ENCODE measurements at places on chromosomes 5 and 9.

- no peak for DNase-seq
These were observed 13.6 kb downstream of the UBE2D2 start for GRCh38 chr5:139574641-139575312.

DNA sequence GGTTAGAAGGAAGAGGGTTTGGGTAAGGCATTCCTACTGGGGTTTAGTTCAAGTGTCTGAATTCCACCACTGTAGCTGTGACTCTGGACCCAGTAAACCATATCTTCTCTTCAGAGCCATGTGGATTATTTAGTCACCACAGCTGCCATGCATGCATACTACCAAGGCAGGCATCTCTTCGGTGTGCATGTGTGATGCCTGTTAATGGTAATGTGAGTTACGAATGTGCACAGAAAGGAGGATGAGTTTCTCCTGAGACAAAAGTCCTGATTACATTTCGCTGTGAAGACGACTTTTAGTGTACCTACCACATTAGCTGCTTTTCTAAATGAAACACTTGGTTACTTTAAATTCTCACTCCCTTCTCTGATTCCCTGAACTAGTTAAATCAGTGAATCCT is 9.3 kb downstream of the PBX3 start:
- no peak for DNase-seq

GRCh38 chr5:14415698-14416074 is 165.9 kb upstream of the OTULINL start:
- DNase-seq = no peak

GRCh38 chr9:87831159-87831558 is 51.5 kb upstream of the SPATA31E1 start:
- no peak for DNase-seq

GRCh38 chr5:139474890-139475791 is 4.3 kb downstream of the SMIM33 start:
- peak; percentile 76 for DNase-seq

- DNase-seq = no peak
These were observed 443.2 kb downstream of the HCN1 start for GRCh38 chr5:45252978-45253377.

DNA sequence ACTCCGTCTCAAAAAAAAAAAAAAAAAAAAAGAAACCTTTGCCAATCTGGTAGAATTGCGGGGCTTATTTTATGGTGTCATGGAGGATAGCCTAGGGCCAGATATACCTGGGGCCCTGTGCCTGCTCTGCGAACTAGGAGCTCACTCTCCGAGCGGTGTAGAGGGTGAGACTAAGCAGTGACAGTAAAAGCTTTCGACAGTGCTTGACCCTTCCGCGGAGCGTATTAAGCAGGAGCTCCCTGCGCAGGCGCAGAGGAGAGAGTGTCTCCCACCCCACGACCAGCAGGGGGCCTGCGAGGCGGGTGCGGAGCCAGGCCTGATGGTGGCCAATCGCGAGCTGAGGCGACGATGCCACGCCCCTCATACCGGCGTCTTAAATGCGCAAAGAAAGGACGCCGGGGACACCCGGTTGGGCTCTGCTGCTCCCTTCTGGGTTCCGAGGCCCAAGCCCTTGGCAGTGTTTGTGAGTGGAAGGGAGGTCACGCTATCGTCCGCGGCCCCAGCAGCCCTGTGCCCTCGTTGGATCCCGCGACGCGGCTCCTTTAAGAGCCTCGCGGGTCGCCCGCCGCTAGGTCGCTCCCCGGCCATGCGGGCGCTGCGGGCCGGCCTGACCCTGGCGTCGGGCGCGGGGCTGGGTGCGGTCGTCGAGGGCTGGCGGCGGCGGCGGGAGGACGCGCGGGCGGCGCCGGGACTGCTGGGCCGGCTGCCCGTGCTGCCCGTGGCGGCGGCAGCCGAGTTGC is at the start of gene ENDOG:
ENDOG (plus strand) TSS at position 402 of the 740 bp plus-strand sequence; CDS start at position 587, 185 bp downstream.
- DNase-seq = peak; percentile 62

DNA sequence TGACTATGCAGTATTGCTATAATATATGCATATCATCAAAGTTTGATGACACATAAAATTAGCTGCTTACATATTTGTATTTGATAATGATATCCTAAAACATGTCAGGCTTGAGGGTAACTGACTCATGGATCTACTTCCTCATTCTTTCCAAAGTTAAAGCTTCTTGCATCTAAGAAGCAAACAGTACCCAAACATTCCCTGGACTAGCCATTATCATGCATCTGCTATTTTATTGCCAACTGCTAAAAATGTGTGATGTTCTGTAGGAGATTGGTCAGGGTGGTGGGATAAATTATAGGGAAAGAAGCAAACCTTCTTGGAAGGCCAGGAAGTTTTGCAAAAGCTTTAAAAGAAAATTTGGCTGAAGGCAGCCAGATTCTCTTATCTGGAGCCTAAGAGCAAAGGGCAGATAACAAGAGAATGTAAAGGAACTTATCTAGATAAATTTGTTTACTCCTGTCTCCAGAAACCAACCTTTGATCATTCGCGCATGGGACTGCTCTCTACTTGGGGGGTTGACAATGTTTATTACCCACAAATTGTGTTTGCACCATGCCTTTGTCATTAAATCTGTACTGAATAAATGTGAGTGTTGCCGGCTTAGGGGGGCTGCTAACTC is 604.1 kb upstream of the TLE4 start:
- no peak for DNase-seq

- no peak for DNase-seq
These were observed 38.0 kb upstream of the ITGA1 start for GRCh38 chr5:52749666-52750065.

DNA sequence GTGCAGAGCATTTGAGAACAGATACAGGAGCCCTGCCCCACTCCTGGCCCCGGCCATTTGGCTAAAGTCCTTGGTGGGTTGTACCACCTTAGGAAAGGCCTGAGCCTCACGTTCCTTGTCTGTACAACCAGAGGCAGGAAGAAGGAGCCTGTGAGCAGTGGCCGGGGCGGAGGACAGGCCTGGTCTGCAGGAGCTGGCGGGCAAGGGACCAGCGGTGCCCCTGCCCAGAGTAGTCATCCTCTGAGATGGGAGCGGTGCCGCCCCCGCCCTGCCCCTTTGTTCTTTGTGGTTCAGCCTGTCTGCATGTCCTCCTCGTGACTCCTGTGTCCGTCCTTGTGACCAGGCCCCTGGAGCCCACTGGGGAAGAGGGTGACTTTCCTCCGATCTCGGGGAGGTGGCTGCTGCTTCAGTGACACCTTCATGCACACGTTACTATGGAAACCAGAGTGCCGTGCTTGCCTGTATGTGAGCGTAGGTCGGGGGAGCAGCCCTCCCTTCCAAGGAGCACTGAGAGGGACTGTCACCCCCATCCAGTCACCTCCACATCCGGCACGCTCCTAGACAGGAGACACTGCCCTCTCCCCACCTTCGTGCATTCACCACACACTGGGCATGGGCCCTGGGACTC is 42.9 kb downstream of the UNC5A start:
- no peak for DNase-seq

- no peak for DNase-seq
These were observed 87.7 kb downstream of the OSTF1 start for GRCh38 chr9:75176037-75176436.

DNA sequence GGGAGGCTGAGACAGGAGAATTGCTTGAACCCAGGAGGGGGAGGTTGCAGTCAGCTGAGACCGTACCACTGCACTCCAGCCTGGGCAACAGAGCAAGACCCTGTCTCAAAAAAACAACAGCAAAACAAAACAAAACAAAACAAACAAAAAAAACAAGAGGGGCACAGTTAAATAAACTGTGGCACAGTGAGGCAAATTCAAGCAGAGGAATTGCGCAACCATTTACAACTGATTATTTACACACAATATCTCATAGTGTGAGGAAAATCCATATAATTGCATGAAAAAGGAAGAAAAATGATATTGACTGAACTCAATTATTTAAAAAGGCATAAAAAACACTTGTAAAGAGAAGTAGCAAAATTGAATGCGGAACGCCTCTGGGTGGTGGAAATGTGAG is 161.5 kb downstream of the CRB2 start:
- DNase-seq = no peak

GRCh38 chr9:94693485-94694204 is 32.9 kb upstream of the AOPEP start:
- DNase-seq = no peak

DNA sequence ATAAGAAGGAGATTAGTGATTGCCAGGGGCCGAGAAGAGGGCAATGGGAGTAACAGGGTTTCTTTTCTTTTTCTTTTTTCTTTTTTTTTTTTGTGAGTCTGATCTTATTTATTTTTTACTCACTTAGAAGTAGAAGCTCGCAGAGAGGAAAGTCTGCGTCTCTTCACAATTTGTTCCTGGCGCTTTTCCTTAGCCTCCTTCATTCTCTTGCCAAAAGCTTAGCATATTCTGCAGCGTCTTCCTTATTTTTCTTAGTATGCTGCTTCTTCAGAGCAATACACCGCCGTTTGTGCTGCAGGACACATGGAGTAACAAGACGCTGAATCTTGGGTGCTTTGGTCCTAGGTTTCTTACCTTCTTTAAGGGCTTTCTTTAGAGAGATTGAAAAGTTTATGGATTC is 30.3 kb upstream of the DENND4C start:
- no peak for DNase-seq

- no peak for DNase-seq
These were observed 91.0 kb upstream of the GNAQ start for GRCh38 chr9:78122631-78123030.

DNA sequence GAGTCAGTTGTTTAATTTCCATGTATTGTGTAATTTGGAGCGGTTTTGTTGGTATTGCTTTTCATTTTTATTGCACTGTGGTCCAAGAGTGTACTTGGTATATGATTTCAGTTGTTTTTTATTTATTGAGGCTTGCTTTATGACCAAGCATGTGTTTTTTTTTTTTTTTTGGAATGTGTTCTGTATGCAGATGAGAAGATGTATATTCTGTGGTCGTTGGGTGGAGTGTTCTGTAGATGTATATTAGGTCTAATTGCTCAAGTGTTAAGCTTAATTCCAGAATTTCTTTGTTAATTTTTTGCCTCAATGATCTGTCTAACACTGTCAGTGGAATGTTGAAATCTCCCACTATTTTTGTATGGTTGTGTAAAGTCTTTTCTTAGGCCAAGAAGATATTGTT is 23.4 kb downstream of the ADGRV1 start:
- no peak for DNase-seq

- no peak for DNase-seq
These were observed 28.6 kb upstream of the IL7R start for GRCh38 chr5:35828082-35828598.

- no peak for DNase-seq
These were observed 15.1 kb downstream of the SNCAIP start for GRCh38 chr5:122327110-122327509.

DNA sequence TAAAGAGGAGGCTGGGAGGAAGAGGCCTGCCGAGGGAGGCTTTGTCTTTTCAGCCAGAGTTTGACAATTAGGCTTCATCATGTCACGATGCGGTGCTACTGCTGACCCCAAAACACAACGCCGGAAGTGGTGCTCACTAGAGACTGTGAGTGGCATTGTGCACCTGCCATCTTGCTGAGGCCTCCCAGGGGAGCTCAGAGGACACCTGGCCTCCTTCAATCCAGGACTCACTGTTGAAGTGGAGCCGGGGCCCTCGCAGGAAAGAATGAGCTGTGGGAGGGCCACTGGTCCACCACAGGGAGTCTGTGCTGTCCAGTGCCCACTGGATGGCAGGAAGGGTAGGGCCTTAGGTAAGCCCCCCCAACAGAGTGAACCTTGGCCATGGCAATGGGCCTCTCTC is 12.7 kb upstream of the SLC25A48 start:
- DNase-seq = no peak

DNA sequence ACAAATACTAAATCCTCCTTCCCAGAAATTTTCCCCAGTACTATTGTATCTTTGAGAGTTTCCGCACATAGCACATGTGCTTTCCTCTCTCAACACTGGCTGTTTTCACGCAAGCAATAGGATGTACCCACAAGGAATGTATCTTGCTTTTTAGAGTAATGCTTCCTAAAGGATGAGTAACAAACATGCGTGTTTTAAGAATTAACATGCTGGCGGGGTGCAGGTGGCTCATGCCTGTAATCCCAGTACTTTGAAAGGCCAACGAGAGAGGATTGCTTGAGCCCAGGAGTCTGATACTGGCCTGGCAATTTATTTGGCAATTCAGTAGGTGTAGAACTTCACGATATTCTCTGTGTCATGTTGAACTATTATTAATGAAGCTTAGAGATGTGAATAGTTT is 4.6 kb downstream of the RUFY1 start:
- no peak for DNase-seq

DNA sequence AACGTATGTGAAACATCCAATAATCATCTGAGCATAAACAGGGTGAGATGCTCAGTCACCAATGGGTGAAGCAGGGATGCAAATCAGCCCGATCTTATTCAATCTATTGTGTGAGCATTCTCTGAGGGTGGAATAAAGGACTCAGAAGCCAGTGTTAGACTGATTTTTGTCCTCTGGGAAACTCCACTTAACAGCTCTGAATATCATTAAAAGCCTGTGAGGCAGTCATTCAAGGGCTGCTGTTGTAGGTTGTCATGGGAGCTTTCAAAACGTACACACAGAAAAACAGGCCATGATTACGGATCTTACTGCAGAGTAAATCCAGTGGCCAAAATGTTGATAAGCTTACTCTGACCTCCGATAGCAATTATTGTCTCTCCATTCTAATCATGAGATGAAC is 266.5 kb upstream of the EFNA5 start:
- no peak for DNase-seq

DNA sequence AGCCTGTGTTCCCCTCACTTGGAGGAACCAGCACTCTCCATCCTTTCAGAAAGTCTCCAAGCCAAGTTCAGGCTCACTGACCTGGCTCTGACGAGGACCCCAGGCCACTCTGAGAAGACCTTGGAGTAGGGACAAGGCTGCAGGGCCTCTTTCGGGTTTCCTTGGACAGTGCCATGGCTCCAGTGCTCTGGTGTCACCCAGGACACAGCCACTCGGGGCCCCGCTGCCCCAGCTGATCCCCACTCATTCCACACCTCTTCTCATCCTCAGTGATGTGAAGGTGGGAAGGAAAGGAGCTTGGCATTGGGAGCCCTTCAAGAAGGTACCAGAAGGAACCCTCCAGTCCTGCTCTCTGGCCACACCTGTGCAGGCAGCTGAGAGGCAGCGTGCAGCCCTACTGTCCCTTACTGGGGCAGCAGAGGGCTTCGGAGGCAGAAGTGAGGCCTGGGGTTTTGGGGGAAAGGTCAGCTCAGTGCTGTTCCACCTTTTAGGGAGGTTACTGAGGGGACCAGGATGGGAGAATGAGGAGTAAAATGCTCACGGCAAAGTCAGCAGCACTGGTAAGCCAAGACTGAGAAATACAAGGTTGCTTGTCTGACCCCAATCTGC is 4.7 kb upstream of the NUP214 start:
- no peak for DNase-seq

DNA sequence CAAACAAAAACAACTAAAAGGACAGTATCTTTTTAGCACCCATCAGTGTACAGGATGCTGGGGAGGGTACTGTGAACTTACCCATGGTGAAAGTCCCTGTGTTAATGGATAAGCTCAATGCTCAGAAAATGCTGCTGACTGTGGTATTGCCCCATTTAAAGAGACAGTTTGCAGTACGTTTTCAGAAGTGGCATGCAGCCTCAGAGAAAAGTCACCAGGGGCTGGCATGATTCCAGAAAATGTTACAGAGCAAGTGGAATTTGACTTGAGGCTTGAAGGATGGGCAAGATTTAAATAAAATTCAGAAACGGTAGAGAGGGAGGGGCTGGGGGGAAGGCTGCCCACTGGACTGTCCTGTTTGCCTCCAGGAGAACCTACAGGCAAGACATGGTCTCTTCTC is 7.2 kb downstream of the S1PR3 start:
- DNase-seq = no peak

All from NCI-H187 treated with DMSO at 0.1 percent for 48 hours (cell line).